Stimulated activated CD4-positive, alpha-beta T cell treated with anti-CD3 and anti-CD28 coated beads, Interleukin-2, amount 100 ng/mL, for 48 hours (primary cell): ENCODE measurements at places on chromosomes 3 and 15.

- no peak for DNase-seq
Measured at GRCh38 chr3:159165961-159166360, 364.1 kb downstream of the MFSD1 start.

DNA sequence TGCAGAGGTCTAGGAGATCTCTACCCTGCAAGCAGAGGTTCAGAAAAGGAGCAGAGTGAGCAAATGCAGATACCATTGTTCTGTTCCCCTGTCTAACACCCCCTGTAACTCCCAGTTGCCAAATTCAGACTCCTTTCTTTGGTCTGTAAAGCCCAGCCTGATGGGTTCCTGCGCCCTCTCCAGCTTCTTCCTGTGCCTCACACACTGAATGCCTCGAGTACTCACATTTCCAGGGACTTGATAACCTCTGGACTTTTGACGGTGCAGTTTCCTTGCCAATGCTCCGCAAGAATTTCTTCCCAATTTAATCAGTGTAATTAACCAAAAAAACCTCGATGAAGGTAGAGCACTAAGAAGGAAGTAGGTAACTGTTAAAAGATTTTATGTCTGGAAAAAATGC lies 19.3 kb downstream of the PDE8A start:
- DNase-seq, result no peak

- no peak for DNase-seq
Measured at GRCh38 chr15:51161491-51162220, 67.0 kb upstream of the TNFAIP8L3 start.

- DNase-seq, result no peak
Measured at GRCh38 chr15:100036015-100036414, 302.8 kb upstream of the LYSMD4 start.

- no peak for DNase-seq
Measured at GRCh38 chr3:29515451-29515850, 234.6 kb downstream of the RBMS3 start.

DNA sequence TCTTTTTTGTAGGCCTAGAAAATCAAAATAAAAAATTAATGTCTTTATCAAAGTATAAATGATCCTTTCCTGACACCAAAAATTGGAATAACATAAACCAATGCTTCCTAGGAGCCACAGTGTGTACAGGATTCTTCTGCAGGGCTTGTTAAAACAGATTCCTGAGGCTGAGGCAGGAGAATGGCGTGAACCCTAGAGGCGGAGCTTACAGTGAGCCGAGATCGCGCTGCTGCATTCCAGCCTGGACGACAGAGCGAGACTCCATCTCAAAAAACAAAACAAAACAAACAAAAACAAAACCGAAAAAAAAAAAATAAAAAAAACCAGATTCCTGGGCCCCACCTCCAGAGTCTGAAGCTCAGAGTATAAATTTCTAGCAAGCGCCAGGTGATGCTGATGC lies 78.0 kb downstream of the PEX5L start:
- DNase-seq, result no peak

GRCh38 chr15:93066834-93067648 lies 22.0 kb downstream of the RGMA start:
- DNase-seq, result no peak

DNA sequence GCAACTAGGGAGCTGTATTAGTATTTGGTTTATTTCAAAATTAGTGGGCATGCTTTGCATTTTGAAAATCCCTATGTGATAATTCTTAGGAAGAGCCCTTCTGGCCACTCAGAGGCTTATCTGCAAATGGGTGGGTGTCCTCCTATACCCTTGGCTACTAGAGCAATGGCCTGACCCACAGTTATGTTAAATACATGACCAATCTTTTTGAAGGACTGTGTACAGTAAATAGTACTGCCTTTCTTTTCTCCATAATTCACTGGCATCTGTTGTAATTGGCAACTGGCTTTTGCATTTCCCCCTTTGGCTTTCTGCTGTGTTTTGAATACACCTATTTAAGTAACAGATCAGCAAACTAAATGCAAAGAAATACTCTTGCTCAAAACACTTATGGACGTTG lies 175.4 kb downstream of the ANXA2 start:
- DNase-seq, result no peak

DNA sequence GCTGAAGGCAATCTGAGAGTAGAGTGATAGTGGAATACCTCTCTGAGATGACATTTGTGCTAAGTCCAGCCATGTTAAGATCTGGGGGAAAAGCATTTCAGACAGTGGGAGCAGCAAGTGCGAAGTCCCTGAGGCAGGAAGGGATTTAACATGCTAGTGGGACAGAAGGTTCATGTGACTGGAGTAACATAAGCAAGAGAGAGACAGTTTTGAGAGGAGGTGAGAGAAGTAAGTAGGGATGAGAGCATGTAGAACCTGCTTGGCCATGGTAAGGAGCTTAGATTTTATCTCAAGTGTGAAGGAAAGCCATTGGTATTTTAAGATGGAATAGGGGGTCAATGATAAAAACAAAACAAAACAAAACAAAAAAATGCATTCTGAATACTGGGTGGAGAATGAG lies 358.6 kb upstream of the KCNH8 start:
- no peak for DNase-seq

GRCh38 chr15:63626955-63627354 lies 29.8 kb downstream of the FBXL22 start:
- DNase-seq, result no peak

DNA sequence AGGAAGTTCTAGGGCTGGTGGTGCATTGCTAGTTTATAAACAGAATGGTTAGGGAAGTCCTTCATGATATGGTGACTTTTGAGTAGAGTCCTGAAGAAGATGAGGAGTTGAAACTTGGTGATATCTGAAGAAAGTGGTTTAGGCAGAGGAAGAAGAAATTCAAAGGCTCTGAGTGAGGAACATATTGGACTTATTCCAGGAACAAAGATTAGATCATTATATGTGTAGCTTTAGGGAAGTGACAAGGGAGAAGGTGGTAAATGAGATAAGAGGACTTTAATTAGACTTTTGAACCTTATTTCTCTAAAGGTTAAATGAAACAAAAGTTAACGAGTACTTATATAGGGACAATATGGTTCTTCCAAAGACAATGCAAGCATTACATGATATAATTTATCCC lies 286.7 kb downstream of the DOCK3 start:
- DNase-seq, result no peak

DNA sequence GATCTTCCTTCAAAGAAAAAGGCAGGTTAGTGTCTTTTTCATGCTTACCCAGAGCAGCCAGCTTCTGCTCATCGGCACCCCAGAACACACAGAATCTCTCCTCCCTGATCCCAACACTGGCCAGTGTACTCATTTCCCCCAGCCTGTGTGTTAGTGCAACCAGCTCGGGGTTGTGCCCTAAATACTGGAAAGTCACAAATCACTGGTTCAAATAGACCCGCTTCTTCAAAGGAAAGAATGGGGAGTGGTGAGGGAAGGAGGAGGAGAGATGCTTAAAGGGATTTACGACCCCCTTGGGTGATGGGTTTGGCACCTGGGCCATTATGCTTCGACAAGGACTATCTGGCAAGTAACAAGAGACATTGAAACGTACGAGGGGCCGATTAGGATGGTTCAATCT lies 114.0 kb downstream of the FOXB1 start:
- no peak for DNase-seq

GRCh38 chr3:132135628-132136333 lies 101.0 kb upstream of the CPNE4 start:
- no peak for DNase-seq

- no peak for DNase-seq
Measured at GRCh38 chr15:76159282-76159681, 99.5 kb downstream of the TMEM266 start.

DNA sequence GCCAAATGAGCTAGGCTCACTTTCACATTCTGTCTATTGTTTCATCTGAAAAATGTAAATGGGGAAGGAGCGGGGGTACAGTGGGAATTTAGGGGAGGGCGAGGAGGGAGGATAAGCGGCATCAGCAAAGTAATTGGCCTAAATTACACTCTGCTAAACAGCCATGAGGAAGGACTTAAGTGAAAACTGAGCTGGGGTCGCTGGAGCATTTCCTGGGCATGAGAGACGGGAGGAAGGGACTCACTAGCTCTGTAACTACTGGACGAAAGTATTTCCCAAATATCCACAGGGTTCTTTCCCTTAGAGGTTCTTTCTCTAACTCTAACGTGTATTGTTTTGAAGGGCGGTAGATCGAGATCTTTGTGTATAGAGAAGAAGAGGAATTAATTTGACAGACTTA lies 418.0 kb downstream of the SOX2 start:
- DNase-seq, result no peak

GRCh38 chr3:73499787-73500186 lies 125.0 kb downstream of the PDZRN3 start:
- no peak for DNase-seq

DNA sequence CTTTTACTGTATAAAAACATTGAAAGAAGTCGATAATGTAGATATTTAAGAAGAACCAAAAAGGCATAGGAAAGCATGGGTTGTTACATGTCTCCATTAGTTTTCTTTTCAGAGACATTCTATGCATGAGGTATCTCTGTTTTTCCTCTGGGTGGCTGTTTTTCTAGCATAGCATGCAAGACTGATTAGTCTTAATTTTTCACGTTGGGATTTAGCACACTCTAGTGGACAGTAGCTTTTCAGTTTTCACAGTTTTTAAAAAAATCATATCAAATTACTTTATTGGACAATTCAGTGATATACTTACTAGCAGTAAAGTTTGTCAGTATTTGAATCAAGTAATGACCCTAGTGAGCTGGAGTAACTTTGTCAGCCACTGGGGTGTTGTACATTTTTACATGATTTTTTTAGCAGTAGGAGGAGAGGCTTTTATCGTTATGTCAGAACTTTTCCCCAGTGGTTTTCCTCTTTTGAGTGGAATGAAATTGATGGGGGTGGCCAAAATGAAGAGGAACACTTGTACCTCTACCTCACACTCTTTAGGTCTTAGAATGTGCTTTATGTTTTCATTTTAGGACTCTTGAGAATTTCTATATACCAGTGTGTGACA lies 57.2 kb downstream of the SEC22A start:
- no peak for DNase-seq

- DNase-seq, result no peak
Measured at GRCh38 chr3:144466114-144466513, 494.5 kb downstream of the DIPK2A start.

- DNase-seq, result no peak
Measured at GRCh38 chr3:127860211-127860696, 37.9 kb upstream of the MGLL start.

DNA sequence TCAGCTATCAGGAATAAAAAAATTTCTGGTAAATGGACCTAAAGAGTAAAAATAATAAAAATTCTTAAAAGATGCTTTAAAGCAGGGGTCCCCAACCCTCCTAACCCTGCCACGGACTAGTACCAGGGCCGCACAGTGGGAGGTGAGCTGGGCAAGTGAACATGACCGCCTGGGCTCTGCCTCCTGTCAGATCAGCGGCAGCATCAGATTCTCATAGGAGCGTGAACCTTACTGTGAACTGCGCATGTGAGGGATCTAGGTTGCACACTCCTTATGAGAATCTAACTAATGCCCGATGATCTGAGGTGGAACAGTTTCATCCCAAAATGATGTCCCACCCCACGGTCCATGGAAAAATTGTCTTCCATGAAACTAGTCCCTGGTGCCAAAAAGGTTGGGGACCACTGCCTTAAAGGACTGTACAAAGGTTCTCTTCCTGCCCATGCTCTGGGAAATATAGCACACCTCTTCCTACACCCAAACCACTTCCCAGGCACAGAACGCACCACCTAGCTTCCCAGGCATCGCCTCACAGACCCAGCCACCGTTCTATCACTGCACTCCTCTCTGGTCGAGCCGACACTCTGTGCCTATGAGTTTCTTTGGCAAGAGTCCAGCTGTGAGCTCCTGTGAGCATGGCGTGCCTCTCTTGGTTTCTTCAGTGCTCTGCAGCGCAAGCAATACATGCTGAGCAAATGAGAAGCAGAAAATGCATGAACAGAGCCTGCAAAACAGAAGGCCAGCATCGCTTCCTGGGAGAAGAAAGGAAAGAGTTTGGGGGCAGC lies 104.9 kb downstream of the OCA2 start:
- no peak for DNase-seq

DNA sequence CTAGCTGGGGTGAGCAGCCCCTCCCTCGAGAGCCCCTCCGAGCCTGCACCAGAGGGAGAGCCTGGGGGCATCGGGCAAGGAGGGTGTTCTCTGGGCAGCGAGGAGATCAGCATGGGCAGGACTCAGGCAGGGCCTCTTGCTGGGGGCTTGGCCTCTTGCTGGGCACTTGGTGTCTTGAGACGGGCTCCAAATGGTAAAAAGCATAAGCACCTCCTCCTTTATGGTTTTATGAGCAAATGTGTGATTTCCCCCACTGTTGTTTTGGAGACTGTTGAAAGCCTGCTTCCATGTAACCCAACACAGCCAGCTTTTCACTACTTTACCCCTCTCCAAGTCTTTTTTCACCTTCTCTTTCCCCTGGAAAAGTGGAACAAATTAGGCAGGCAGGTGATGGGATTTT lies 239.3 kb downstream of the TLE3 start:
- no peak for DNase-seq

DNA sequence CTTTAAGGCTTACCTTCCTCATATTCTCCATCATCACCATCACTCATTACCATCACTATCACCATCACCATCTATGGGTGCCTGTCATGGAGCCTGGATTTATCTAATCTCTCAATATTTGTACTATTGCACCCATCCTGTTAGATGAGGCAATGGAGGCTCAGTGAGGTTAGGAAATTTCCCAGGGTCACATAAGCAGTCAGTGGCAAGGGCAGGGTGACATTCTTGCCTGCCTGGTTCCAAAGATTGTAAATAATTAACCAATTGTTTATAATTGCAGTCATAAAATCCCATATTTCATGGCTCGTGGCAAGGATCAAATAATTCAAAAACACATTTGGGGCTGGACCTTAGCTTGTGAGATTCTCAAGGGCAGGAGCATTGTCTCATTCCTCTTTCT lies 55.2 kb downstream of the MGLL start:
- no peak for DNase-seq

DNA sequence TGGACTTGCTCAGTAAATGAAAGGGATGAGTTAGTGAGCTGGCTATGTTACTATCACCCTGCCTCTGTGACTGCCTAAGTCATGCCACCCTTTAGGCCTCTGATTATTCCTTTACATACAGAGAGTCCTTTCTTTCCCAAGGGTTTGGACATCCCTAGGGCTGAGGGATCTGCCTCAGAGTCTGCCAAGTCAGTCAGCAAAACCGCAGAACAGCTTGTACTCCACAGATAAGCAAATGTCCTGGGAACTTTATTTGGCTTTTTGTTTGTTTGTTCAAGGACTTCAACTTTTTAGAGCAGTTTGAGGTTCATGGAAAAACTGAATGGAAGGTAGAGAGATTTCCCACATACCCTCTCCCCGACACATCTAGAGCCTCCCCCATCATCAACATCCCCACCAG lies 82.6 kb upstream of the TRIM42 start:
- DNase-seq, result no peak

GRCh38 chr15:79922512-79923078 lies 25.8 kb upstream of the MTHFS start:
- DNase-seq, result no peak

DNA sequence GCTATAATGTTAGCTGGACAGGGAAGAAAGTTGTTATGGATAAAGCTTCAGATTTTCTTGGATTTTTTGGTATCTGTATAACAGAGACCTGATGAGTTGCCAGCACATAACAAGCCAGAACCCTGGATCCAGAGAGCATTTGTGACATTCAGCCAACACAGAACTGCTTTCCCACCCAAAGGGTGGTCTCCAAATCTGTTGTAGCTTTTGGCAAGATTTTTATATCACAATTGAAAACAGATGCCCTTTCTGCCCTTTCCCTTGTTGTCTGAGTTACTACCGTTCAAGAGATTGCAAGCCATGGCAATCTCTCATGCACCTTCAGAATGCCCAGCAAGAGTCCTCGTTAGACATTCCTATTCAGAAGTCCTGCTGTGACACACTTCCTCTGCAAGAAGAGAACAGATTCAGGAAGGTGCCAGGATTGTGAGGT lies 107.6 kb upstream of the FGF7 start:
- DNase-seq, result no peak
